Cardiac septum (tissue), 1 donor: ENCODE measurements at places on chromosomes 16 and 17. TPM values are rescaled to one million over a fixed set of nuclear protein-coding genes. Genes with fewer than 3 reads are reported as not detected.

DNA sequence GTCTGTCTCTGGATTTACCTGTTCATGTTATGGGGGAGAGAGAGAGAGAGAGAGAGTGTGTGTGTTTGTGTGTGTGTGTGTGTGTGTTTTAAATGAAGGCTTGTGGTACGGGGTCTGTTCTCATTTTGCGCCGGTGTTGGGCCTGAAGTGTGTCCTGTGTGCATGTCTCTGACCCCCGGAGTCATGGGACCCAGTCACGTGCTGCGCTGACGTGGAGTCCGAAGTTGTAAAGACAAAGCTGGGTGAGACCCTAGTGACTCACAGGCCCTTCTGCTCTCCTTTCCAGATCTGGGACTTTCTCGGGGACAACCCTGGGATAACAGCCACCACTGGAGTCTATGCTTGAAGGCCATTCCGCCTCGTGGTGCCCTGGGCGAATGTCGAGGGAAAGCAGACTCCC is 35.0 kb downstream of the JPH3 start:
- DNase-seq, result no peak

DNA sequence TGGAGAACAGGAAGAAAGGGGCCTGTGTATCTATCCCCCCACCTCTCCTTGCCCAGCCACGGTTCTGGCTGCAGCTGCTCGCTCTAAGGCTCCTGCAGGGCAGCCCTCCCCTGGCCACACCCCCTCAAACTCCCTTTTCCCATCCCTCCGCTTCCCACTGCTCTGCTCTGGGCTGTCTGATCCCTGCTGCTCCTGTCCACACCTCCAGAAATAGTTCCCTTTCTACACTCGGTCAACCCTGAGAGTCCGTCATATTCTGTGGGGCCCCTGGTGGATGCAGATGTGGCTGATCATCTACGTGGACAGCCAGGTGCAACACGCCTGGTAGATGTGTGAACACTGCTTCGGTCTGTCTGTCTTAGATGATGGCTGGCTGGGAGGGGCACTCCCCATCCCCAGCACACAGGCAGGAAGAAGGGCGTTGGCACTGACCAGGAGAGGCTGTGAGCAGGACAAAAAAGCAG is 19.3 kb upstream of the KRT19 start:
- no peak for DNase-seq

TVP23B gene
- 21.0 TPM for total RNA-seq

- DNase-seq, result no peak
Measured at GRCh38 chr16:57976331-57976796, 5.4 kb upstream of the CNGB1 start.

DNA sequence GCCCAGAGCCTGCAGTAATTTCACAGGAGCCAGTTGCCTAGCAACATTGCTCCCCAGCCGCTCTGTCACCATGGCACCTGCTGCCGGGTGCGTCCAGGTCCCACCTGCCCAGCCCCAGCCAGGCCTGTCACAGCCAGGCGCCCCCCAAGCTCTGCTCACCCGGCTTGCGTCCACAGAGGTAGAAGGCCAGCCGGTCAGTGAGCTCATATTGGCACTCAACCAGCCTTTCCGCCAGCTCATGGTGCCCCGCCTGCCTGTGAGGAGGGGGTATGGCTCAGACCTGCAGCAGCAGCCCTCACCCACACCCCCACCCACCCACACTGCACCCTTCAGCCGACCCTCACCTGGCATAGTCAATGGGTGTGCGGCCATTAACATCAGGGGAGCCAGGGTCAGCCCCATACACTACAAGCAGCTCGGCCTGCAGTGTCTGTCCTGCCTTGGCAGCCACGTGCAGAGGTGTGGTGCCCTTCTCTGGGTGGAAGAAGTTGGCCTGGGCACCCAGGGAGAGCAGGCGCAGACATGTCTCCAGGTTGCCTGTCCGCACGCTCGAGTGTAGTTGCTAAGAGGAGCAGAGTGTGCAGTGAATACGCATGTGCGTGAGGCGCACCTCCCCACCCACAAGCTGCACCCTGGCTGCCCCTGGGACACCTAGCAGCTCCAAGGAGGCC is 7.7 kb downstream of the GIT1 start:
- no peak for DNase-seq

GRCh38 chr17:8315764-8316217 is 5.8 kb downstream of the ARHGEF15 start:
- no peak for DNase-seq

NACA2 gene
- not detected for total RNA-seq

FA2H gene
- not detected for total RNA-seq

JPH3 gene
- 0.11 TPM for total RNA-seq

ZG16B gene
- not detected for total RNA-seq

DNA sequence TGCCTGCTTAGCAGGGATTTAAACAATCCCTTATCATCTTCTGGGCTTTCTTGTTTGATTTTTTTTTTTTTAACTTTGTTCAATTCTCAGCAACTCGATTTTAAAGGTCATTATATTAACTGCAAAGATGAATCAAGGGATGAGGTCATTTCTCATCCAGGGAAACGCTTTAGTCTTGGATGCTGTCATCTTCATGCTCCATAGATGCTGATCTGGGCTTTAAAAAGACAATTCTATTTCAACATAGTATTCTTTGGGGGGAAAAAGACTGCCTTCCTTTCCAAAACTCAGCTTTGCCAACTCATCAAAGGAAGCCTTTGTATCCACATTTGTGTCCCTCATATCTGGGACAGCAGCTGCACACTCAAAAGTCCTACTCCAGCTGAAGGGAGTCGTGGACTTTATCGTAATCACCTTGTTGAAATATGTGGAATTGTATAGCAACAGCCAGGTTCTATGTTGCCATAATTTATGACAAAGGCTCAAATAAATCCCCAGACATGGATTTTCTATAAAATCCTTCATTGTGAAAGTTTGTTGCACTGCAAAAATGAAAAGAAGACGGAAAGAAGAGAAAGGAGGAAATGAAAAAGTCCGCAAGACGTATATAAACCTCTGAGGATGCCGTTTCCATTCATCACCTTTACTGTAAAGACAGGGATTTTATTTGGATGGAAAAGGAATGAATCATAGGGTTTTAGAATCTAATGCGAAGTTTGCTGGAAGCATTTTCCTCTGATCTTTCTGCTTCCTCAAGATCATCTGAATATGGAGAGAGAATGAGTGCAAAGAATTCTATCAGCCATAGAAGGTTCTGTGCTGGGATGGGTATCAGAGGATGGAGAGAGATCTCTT is 48.6 kb upstream of the XYLT1 start:
- no peak for DNase-seq

GRCh38 chr17:63595132-63595531 is 5.6 kb upstream of the TACO1 start:
- no peak for DNase-seq

XAF1 gene
- 31.7 TPM for total RNA-seq

- DNase-seq, result no peak
Measured at GRCh38 chr17:14451729-14452191, 150.9 kb downstream of the HS3ST3B1 start.

DNA sequence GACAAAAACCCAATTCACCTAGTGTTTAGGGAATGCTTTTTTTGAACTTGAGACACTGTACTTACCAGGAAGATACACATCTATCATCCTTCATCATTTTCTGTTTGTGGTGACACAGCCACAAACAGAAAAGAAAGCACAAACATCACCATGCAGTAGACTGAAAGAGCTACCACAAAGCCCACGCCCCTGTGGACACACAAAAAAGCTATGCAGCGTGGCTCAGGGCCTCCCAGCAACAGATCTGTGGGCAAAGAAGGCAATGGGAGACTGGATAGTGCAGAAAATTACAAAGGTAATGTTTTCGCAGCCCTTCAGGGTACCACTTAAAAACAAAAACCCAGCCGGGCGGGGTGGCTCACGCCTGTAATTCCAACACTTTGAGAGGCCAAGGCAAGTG is 9.6 kb downstream of the COTL1 start:
- DNase-seq, result no peak

DNA sequence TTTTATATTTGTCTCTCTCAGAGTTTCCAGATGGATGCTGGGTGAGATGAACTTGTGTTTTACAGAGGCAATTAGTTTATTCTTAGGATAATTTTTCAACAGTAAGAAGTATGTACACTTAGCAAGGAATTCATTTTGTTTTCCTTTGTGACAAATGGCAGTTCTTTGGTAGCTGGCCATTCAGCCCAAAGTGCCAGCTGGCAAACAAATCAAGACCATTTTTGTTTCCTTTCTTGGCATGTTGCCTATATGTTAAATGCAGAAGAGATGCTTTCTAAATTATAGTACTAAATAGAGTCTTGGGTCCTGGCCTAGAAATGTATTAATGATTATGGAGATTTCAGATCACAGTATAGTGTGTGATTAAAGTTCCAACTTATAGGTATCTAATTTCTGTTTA is 337.1 kb downstream of the CNTNAP4 start:
- DNase-seq, result no peak

DNA sequence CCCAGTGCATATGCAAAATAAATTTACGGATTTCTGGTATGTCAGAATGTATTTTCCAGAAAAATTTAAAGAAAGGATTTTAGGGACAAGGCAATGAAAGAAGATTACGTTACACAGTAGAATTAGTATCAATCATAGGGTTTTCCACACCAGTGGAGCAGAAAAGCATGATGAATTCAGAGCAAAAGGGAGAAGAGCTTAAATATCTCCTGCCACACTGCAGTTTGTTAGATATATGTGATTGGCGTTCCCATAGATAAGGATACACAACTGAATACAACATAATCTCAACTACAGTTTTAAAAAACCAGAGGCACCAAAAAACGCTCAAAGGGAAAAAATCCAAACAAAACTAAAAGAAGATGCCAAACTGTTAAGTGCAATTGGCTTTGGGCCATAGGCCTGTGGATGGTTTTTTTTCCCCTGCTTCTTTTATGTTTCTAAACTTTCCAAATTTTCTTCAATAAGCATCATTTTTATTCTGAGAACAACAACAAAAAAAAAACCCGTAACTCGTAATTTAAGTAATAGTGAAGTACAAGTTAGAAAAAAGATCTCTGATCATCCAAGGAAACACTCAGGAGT is 22.3 kb downstream of the MARF1 start:
- no peak for DNase-seq

DNA sequence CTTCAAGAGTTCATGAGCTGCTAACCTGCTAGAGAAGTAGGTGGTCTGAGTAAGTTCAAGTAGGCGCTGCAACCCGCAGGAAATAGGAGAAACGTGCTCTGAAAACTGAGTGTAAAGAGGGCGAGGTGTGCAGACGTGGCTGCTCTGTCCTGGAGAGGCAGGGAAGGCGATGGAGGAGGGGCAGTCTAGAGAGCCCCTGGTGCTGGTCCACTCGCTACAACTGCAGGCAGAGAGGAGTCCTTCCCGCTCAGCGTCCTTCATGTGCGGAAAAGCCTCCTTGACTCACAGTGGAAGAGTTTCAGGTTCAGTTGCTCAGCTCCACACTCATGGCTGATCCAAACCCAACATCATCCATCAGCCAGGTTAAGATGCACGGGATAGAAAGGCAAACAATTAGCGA is 12.1 kb downstream of the ABCA3 start:
- no peak for DNase-seq

DNA sequence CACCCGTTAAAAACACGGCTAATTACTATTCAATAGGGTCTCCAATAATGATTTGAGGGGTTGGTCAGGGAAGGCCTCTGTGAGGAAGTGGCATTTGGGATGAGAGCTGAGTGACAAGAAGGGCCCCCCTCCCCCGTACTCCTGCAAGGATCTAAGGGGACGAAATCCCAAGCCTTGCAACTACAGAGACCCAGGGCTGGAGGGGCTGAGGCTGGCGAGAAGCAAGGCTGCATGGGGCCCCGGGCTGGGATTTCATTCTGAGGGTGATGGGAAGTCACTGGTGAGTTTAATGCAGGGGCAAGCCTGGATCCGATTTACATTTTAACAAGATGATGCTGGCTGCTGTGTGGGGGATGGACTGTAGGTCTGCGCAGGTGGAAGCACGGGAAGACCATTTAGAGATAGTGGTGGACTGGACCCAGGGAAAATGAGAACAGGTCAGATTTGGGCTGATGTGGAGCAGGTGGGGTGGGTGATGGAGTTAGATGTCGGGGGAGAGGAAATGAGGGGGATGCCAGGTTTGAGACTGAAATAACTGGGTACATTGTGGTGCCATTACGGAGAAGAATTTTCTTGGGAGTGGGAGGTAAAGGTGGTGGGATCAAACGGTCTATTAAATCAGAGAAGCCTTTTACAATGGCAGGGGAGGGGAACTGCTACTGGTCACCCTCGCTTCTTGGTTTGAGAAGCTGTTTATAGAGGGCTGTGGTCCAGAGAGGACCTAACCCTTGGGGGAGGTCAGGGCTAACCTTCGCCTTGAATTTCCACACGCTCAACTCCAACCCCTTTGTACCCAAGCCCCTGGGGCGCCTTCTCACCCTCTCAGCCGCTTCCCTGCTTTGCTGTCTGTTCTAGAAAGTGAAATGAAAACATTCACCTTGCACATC is 932 bp upstream of the MYBBP1A start:
- no peak for DNase-seq

GRCh38 chr16:69476920-69477443 is 52.6 kb downstream of the CYB5B start:
- no peak for DNase-seq

DNA sequence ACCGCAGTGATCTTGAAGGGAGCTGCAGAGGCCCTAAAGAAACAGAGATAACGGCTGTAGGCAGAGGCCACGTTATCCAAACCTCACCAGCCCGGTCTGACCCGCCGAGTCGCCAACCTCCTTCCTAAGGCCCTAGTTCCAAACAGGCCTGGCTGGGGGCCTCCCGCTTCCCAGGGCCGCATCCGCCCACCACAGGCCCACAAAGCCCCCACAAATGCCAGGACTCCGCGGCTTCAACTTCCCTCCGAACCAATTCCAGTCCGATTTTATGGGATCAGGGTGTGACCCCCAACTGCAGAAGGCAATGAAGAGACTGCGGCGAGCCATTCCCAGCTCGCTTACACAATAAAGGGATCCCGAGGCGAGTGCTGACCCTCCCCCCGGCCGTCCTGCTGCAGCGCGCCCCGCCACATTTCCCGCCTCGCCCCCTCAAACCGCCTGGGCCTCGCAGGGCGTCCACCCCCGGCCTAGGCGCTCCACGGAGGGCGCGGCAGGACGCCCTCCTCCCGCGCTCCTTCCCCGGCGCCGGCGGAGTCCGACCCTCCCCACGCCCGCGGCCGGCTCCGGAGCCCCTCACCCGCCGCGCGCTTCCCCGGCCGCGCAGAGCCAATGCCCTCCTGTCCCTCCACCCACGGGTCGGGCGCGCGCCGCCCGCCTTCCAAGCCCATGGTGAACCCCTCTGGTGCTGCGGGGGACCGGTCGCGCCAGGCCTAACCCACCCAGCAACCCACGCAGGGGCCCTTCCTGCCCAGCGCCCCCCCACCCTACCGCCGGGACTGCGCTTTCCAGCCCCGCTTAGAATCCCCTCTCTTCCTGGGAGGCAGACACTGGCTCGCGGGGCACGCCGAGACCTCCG is 926 bp downstream of the MYH10 start:
- DNase-seq, result no peak

- DNase-seq, result no peak
Measured at GRCh38 chr17:74467221-74467951, 952 bp downstream of the CD300A start.
